Fibroblast of upper back skin (primary cell): ENCODE measurements at places on chromosomes 4 and X.

GRCh38 chr4:55546506-55546755, 278 bp downstream of the CLOCK start:
- no peak for DNase-seq

- DNase-seq, result no peak
These were observed 93.6 kb upstream of the PTPN13 start for GRCh38 chr4:86500527-86500926.

GRCh38 chrX:10171249-10171648, 14.5 kb downstream of the CLCN4 start:
- DNase-seq, result no peak

GRCh38 chr4:172410363-172410762, 597.2 kb downstream of the GALNTL6 start:
- peak; percentile 2 for DNase-seq

DNA sequence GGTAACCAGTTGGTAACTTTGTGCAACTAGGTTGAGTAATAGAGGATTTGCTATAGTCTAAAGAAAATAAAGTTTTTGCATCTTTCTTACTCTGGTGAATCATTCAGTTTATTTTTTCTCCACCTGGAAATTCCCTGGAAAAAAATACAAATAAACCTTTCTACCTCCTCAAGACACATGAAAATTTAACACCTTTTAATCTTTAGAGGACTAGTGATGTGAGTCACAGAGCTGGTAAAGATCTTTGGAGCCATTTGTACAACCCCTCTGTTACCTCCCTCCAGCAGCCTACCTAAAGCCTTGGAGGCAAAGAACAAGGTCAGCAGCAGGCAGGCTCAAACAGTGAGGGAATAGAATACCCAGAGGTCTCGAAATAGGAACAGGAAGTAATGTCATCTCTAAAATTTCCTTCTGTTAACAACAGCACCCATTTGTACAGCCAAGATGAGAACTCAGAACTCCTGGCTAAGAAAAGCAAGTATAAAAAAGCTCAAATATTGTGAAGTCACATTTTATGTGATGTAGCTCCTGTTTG, 10.2 kb upstream of the MAOB start:
- no peak for DNase-seq

DNA sequence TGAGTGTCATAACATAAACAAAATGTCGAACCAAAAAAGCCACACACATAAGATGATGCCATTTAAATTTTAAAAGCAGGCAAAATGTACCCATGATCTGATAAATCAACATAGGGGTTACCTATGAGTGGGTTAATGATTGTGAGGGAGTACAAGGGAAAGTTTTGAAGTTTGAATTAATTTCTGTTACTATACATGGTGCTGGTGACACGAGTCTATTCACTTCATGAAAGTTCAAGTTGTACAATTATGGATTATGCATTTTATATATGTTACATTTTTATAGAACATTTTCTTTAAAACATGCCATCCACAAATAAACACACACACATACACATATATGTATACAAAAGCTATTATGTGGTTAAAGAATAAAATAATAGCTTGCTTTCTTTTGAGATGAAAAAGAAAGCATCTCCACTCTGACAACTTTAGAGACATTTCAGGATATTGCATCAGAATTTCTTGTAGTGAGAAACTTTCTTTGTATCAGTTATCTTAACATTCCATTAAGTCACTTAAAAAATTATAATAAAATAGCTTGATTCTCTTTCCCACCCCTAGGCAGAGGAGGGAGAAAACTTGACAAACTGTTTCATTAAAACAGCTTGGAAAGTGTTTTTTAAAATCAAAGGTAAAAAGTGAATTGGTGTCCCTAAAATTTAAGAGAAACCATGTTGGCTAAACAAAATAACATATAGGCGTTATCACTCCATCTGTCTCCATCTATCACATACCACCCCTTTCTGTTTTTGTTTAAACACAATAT, 891.8 kb upstream of the NDST4 start:
- DNase-seq, result peak; percentile 52

GRCh38 chr4:159105761-159106243, 2.9 kb downstream of the RAPGEF2 start:
- DNase-seq, result peak; percentile 40

DNA sequence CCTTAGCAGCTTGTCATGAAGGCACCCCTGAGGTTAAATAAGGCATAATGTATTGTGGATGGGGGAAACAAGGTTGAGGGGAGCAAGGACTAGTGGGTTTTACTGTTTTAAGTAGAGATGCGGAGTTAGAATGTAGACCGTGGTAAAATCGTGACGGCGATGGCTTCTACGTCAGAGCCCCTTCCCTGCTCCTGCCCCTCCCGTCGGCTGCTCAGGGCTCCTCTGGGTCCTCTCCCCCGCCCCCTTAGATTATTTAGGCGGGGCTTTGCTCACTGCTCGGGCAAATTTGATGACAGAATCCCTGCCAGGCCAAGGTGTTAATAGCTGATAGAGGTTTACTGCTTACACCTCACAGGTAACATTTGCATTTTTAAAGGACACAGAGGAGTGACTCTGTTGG, 2.3 kb downstream of the FRMPD3 start:
- DNase-seq, result no peak

DNA sequence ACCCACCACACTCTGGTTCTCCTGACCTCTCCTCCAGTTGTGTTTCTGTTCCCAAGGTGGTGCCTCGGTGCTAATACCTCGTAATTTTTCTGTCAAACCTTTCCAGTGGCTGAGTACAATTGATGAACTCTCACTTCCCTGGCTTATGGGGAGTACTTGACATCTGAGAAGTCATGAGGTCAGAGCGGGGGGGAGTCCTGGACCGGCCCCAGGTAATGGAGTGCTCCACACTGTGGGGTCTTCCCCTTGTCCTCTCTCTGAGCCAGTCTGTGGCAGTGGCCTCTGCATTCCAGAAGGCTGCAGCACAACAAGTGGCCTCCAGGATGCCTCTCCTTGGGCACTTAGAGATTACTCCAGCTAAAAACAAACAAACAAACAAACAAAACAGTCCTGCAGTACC, 122.5 kb upstream of the TRIM2 start:
- no peak for DNase-seq

DNA sequence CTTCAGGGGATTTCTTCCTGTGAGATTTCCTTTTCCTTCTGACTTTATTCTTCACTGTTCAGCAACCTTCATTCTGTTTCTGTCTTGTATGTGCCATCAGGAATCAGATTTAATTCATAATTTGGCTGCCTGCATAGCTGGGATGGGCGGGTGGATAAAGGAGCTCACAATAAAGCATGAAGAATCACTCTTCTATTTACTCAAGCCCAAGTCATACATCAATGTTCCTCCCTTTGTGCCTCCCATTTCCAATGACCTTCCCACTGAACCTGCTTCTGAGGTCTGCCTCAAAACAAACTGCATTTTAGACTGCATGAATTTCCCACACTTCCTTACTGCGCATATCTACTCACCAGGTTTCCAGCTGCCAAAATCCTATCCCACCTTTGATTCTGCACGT, 14.0 kb downstream of the PDGFC start:
- DNase-seq, result no peak

- no peak for DNase-seq
These were observed 5.7 kb downstream of the MXD4 start for GRCh38 chr4:2256156-2256731.

DNA sequence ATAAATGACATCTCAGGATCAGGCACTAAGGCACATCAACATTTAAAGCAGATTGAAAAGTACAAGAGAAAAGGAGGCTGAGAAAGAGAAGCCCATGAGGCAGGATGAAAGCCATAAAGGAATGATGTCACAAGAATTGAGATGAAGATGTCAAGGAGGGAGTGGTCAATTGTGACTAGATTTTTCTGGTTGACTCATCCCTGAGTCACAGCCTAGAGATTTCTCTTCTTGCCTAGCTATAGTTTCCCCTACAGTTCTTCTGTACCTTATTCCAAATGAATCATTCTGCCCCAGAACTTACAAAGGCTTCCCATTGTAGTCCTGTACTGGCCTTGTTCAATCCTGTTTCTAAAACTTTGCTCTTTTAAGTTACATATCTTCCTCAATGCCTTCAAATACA, 3.4 kb upstream of the USP53 start:
- DNase-seq, result peak; percentile 95

DNA sequence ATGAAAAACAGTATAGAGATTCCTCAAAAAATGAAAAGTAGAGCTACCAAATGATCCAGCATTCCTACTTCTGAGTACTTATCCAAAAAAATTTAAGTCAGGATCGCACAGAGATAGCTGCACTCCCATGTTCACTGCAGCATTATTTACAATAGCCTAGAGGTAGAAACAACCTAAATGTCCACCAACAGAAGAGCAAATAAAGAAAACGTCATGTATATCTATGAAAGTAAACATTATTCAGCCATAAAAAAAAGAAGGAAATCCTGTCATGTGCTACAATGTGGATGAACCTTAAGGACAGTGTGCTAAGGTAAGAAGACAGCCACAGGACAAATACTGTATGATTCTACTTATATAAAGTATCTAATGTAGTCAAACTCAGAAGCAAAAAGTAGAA, 12.4 kb downstream of the THOC2 start:
- DNase-seq, result no peak

GRCh38 chr4:15935504-15936402, 2.8 kb downstream of the FGFBP1 start:
- DNase-seq, result no peak

- no peak for DNase-seq
These were observed 53.1 kb downstream of the CHM start for GRCh38 chrX:85994228-85994627.

DNA sequence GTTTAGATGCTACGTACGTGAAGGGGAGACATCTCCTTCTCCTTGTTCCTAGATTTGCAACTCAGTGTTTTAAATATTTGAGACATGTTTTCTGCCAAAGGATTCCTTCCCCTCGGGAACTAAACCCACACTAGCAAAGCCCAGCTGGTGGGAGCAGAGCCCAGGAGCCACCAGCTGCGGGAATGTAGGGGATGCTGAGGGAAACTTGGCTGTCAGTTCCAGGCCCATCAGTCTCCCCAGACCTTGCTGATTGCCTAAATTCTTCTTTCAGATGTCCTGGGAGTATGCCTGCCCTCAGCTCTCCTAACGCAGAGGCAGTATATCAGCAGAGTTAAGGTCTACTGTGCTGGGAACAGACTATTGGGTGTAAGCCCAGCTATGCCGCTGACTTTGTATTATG, 630.0 kb upstream of the TENM3 start:
- peak; percentile 66 for DNase-seq

- no peak for DNase-seq
These were observed 56.9 kb upstream of the SLC39A8 start for GRCh38 chr4:102402223-102402622.

GRCh38 chrX:153392642-153393321, 8.4 kb downstream of the PNMA6E start:
- DNase-seq, result no peak

DNA sequence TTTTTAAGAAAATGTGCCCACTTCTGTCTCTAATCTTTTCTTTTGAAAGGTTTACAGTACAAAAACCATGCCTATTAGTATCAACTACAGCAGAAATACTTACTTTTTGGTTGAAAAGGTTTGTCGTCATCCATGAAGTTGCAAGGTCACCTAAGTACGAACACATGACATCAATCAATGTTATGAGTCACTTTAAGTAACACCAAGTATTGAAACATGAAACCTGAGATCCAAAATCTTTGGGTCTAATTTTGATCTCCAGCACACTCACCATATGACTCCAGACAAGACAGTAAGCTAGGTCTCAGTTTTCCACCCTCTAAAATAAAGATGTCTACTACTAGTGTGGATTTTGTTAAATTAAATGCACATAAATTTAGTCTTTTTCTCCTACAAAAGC, 8.4 kb downstream of the ZNF280C start:
- peak; percentile 18 for DNase-seq

- peak; percentile 82 for DNase-seq
These were observed 18.9 kb downstream of the LEF1 start for GRCh38 chr4:108149588-108150380.

DNA sequence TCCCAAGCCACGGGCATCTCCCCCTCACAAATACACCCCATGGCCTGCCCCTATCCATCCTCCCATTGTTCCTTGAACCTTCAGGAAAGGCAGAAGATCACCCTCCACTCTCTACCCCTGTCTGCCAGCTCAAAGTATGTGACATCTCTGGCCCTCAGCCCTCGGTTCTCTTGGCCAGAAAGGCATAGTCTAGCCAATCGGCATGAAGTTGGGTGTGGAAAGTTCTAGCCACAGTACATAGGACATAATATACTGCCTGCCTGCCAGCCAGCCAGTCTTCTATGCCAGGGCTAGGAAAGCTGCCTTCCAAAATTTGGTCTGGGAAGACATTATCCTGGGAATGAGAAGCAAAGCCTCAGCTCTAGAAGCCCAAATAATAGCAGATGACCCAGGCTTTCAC, 3.2 kb upstream of the PLP1 start:
- DNase-seq, result no peak

- no peak for DNase-seq
These were observed 30.0 kb downstream of the BBS12 start for GRCh38 chr4:122762520-122762919.

- peak; percentile 62 for DNase-seq
These were observed 136.2 kb upstream of the MED14 start for GRCh38 chrX:40871385-40872082.

DNA sequence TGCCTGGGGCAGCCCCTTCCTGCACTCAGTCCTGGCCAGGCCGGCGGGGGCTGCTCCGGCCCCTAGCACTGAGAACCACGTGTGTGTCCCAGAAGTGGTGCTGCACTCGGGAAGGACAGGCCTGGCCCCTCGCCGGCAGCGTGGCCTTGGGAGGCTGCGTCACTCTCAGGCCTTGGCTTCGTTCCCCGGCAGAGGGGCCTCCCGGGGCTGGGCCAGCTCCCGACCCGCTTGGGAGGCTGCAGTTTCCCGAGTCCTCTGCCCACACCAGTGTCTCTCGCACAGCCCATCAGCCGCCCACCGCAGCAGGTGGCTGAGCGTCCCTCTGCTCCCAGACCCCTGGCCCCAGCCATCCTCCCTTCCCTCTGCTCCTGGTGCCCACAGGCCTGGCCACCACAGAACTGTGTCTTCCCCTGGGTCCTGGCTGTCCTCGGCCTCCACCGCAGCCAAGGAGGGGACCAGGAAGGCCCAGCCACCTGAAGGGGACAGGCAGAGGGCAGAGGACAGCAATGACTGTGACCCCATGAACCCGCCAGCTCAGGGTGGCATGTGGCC, 10.9 kb upstream of the CPLX1 start:
- no peak for DNase-seq

- DNase-seq, result no peak
These were observed 67.8 kb downstream of the FAM133A start for GRCh38 chrX:93741811-93742210.

GRCh38 chr4:24594887-24595286, 10.5 kb upstream of the DHX15 start:
- DNase-seq, result peak; percentile 51

- DNase-seq, result no peak
These were observed 11.6 kb downstream of the UNC5C start for GRCh38 chr4:95537191-95537590.
